ENCODE measurements at places on chromosomes 16 and 17.

- DNase-seq, result no peak
These were observed 60.3 kb downstream of the RMI2 start for GRCh38 chr16:11405331-11406176.

DNA sequence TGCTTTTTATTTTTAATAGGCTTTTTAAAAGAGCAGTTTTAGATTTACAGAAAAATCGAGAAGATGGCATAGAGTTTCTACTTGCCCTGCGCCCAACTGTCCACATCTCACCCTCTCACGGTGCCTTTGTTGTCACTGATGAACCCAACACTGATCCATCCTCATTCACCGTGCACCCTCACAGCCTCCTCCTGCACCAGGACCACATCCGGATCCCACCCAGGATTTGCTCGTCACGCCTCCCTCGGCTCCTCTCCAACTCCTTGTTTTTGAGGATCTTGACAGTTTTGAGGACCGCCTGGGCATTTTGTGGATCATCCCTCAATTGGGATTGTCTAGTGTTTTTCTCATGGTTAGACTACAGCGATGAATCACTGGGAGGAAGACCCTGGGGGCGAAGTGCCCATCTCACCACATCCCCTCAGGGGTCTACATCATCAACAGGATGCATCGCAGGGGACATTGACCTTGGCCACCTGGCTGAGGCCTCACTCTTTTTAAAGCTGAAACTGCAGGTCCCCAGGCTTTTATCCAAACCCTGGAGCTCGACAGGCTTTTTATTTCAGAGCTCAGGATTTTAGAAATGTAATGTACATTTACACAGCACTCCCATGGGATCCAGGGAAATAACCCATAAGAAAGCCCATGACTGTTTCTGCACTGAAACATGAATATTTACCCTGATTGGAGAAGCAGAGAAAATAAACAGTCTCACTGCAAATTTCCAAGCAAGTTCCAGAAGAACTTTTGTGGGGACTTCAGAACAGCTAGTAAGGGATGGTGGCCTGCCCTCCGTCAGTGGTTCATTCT is 71.8 kb upstream of the ZNF469 start:
- DNase-seq, result no peak

DNA sequence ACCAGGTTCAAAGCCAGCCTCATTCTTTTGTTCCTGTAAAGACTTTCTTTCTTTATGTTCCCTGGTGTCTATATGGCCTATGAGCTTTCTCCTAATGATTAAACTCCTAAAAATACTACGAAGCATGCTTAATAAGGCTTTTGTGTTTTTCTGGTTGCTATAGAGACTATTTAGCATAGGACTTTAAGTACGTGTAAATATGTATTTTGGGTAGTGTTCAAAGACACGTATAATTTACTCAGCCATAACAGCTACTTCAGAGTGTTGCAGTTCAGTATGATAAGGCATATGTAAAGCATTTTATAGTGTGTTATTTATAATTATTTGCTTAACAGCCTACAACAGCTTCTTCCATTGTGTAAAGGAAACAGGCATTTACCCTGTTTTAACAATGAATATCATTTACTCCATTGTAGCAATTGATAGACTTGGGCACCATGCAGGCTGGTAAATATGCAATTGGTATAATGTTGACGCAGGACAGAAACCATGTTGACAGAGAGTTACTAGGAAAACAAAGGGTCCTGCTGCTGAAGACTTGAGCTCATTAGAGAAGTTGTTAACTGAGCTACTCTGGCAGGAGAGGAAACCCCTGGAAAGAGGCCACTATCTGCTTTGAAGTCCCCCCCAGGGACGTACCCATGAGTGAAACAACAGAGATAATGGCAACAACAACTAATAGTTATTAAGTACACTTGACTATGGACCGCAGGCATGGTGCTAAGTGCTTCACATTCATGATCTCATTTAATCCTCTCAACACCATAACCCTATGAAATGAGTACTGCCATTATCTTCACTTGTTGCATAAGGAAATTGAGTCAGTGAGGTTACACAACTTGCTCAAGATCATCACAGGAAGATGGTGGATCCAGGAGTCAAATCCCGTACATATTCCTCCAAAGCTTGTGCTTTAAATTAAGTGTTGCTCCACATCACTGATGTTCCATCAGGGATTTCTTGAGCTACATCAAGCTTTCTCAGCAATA is 342.2 kb upstream of the DYNLRB2 start:
- no peak for DNase-seq

- no peak for DNase-seq
These were observed 7.1 kb downstream of the UTS2R start for GRCh38 chr17:82378741-82379021.

DNA sequence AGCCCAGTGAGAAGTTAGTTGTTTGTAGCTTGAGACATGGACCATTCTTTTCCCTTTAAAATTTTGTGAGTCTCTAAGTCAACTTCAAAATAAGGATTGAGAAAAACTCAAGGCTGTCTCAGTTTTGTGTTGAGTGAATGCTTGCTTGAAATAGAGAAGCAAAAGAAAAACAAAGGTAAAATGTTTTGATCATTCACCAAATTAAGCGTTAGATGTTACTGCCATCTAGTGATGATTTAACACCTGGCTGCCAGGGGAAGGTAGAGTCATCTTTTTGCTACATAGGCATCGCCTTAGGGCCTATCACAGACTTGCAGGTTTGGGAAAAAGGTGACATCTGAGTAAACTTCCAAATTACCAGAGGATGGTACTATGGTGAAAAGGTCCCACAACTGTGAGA is 74.4 kb downstream of the PCTP start:
- DNase-seq, result no peak

GRCh38 chr17:71633391-71633849 is 487.4 kb upstream of the SOX9 start:
- DNase-seq, result no peak

GRCh38 chr16:10971560-10971961 is 27.2 kb downstream of the CLEC16A start:
- no peak for DNase-seq

- DNase-seq, result no peak
These were observed 40.1 kb downstream of the NDEL1 start for GRCh38 chr17:8475781-8476180.

DNA sequence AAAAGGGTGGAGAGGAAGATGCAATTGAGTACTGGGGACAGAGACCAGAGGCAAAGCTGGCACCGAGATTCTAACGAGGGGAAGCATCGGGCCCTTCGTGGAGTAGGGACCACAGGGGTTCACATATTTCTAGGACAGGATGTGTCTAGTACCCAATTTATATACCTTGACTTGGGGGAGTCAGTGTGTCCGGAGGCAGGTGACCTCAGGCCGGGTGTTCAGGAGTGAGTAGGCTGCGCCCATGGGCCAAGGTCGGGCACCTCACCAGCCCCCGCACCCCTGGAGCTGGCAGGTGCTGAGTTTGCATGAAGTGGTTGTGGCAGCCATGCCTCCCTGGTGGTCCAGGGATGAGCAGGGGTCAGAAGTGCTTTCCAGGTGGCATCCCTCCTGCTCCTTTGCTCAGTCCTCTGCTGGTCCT is 8.6 kb upstream of the NXPH3 start:
- DNase-seq, result no peak

GRCh38 chr17:17151962-17152361 is 54.2 kb downstream of the PLD6 start:
- no peak for DNase-seq

GRCh38 chr17:65786479-65786878 is 225.0 kb upstream of the AXIN2 start:
- no peak for DNase-seq

DNA sequence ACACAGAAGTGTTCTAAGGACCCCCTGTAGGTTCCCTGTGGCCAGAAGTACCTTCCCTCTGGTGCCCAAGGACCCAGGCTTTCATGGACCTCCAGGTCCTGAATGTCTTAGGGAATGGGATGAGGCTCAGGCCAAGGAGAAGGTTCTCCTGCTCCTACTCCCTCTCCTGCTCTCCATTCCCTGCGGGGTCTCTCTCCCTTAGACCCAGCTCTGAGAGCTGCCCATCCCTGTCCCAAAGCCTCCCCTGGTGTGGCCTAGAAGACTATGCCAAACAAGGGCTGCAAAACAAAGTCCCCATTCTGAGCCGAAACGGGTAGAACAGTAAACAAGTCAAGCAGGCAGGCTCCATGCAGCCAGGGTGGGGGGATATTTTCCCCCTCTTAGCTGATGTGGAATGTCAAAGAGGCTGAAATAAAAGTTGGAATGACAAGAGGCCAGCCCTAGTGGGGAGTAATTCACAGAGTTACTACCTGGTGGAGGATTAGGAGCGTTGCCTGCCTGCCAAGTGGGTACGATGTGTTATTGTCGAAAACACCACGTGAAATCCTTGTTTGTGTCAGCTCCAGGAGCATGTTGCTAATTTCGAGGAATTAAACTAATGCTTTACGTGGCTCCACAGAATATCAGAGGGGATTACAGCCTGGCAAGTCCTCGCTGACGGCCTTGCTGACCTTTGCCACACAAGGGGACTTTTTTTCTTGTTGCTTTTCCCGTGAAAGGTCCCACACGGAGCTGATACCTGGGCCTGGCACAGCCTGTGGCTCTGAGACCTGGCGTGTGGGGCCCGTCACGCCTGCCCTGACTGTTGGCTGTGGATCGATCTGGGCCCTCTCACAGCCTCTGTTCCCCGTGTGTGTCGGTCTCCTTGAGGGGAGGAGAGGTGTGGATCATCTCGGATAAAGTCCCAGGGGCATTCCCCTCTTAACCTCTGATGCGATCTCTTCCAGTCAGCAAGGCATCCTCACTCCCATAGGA is 2.9 kb downstream of the WFIKKN2 start:
- DNase-seq, result no peak

DNA sequence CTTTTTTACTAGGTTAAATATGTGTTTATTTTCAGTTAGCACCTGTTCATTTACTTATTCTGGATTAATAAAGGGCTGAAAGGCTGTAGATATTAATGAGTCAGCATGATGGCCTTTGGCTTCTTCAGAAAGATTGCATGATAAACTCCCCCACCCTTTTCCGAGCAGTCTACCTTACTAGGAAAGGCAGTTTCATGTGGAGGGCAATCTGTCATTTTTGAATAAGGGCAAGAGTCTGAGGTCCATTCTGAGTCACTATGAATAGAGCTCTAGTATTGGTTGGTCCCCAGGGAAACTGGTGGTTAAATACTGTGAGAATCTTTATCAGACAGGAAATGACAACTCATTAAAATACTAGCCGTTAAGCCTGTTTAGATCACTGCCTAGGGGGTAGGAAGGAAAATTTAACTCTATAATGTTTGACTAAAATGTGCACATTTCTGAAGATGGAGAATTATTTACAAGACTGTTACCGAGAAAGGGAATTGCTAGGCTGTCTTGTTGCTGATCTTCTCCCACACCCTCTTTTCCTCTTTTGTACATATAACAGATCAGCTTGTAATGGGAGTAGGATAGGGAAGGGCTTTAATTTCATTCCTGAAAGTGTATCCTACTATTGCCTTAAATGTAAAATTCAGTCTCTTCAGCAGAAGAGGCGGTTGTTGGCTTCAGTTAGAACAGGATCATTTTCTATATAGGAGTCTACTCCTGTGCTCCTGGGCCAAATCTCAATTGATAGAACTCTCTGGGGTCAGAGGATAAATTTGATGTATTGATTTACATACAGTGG is 63.3 kb downstream of the TUBD1 start:
- no peak for DNase-seq

GRCh38 chr17:5045496-5045895 is 10.3 kb upstream of the SLC52A1 start:
- no peak for DNase-seq

DNA sequence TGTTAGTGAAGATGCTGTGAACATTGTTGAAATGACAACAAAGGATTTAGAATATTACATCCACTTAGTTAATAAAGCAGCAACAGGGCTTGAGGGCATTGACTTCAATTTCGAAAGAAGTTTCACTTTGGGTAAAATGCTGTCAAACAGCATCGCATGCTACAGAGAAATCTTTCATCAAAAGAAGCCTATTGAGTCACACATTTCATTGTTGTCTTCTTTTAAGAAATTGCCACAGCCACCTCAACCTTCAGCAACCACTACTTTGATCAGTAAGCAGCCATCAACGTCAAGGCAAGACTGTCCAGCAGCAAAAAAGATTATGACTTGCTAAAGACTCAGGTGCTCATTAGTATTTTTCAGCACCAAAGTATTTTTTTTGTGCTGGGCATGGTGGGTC is 13.2 kb upstream of the MAP2K6 start:
- no peak for DNase-seq

GRCh38 chr16:10090816-10091215 is 91.4 kb downstream of the GRIN2A start:
- no peak for DNase-seq

- no peak for DNase-seq
These were observed 93.9 kb downstream of the RGS9 start for GRCh38 chr17:65231086-65231485.

DNA sequence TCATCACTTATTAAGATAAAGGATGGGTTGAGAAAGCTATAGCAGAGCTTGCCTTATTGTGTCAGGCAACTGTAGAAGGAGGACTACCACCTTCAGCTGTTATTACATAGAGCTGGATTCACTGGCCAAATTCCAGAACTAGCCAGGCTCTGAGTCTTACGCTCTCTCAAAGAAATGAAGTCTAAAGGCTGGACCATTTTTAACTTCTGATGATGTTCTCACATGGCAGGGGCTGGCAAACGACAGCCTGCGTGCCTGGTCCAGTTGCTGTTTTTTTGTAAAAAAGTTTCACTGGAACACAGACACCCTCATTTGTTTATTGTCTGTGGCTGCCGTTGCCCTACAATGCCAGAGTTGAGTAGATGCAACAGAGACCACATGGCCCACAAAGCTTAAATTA is 21.2 kb downstream of the TRAF4 start:
- no peak for DNase-seq

DNA sequence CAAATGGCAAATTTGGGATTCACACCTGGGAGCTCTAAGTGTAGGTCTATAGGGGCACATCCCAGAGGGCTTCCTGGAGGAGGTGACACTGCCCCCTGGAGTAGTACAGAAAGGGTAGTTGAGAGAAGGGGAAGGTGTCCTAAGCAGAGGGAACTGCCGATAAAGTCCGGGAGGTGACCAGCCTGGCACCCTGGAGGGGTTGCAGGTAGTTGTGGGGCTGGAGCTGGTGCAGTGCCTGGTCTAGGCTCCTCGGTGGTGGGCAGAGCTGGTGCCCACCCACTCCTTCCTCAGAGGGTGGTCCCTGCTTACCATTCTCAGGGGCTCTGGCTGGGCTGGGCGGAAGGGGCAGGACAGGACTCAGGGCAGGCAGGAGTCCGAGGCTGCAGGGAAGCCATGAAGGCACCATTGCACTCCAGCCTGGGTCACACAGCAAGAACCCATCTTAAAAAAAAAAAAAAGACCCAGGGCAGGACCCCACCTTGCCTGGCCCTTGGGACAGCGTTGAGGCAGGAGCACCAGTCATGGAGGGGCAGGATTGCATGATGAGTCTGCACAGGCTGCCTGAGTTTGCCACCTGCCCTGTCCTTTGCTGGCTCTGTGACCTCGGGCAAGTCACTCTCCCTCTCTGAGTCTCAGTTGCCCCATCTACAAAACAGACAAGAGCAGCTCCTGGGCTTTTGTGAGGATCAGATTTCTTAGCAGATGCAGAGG is 43.8 kb downstream of the LAT start:
- DNase-seq, result no peak

GRCh38 chr16:67339453-67339852 is 12.8 kb downstream of the LRRC36 start:
- no peak for DNase-seq

All from stimulated activated CD8-positive, alpha-beta memory T cell treated with anti-CD3 and anti-CD28 coated beads, Interleukin-4, amount 100 ng/mL, for 4 hours (primary cell).